ENCODE measurements at places on chromosomes 7 and 10. TPM values are rescaled to one million over a fixed set of nuclear protein-coding genes. Genes with fewer than 3 reads are reported as not detected.

DNA sequence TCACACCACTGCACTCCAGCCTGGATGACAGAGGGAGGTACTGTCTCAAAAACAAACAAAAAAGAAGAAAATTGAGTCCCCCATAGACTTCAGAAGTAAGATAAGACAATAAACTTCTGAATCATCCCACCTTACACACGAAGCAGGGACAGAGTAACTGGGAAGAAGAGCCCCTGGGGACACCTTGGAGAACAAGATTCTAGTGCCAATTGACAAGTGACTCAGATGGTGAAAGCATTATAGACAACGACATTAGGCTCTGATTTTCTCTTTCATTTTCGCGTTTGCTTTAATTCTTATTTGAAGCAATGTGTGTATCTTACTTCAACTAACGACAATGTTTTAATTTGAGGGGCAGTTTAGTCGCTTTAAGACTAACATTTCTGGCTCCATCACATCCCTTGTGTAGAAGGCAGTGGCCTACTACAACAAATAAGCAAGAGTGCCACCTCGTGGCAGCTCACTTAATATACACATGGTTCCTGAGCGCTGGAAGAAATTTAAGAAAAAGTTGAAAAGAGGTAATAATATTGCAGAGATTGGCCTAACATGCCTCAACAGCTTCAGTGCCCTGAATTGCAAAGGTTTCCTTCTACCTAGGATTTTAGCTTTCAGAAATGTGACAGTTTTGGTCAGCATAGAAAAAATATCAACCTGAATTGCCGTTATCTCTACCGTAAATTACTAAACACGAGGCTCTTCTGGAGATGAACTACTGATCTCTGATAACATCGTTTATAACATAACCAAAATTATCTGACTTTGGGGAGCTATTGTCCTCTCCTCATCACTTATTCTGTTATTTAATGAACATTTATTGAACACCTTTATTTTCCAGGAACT is 36.7 kb downstream of the ASNS start:
- no peak overlapping the region for H3K4me3 ChIP-seq
- peak; percentile 71 for DNase-seq
- no peaks in the 10 kb centered on the region for H3K36me3 ChIP-seq
- H3K4me1 ChIP-seq = no peaks in the 10 kb centered on the region

DNA sequence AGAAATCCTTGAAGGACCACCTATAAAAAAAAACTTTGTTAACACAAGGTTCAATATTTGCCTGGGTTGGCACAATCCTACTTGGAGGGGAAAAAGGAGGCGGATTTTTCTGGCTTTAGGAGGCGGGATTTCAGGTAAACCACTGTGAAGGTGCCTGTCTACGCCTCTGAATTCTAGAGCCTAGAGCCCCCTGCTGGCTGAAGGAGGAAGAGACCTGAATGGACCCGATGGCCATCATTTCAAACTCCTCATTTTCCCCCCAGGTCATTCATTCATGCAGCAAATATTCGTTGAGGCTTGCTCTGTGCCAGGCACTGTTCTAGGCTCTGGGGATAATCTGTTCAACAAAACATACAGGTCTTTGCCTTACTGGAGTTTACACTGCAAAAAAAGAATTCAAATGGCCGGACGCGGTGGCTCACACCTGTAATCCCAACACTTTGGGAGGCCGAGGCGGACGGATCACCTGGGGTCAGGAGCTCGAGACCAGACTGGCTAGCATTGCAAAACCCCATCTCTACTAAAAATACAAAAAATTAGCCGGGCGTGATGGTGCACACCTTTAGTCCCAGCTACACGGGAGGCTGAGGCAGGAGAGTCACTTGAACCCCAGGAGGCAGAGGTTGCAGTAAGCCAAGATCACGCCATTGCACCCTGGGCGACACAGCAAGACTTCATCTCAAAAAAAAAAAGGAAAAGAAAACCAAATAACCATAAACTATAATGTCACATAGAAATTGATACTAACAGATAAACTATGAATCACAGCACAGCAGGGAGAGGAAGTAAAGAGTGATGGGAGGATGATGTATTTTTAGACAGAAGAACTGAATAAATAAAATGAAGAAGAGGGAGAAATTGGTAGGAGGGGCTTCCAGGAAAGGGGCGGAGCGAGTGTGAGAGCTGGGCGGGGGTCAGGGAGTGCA is 90.1 kb upstream of the NFE2L3 start:
- DNase-seq = peak; percentile 82
- no peaks in the 10 kb centered on the region for H3K27me3 ChIP-seq
- H3K4me1 ChIP-seq = 0 out of 2 replicates have a peak, but pooled peaks cover 7% of the 10 kb centered on the region
- no peaks in the 10 kb centered on the region for H3K36me3 ChIP-seq
- H3K27ac ChIP-seq = no peak overlapping the region
- H3K4me3 ChIP-seq = no peak overlapping the region

DNA sequence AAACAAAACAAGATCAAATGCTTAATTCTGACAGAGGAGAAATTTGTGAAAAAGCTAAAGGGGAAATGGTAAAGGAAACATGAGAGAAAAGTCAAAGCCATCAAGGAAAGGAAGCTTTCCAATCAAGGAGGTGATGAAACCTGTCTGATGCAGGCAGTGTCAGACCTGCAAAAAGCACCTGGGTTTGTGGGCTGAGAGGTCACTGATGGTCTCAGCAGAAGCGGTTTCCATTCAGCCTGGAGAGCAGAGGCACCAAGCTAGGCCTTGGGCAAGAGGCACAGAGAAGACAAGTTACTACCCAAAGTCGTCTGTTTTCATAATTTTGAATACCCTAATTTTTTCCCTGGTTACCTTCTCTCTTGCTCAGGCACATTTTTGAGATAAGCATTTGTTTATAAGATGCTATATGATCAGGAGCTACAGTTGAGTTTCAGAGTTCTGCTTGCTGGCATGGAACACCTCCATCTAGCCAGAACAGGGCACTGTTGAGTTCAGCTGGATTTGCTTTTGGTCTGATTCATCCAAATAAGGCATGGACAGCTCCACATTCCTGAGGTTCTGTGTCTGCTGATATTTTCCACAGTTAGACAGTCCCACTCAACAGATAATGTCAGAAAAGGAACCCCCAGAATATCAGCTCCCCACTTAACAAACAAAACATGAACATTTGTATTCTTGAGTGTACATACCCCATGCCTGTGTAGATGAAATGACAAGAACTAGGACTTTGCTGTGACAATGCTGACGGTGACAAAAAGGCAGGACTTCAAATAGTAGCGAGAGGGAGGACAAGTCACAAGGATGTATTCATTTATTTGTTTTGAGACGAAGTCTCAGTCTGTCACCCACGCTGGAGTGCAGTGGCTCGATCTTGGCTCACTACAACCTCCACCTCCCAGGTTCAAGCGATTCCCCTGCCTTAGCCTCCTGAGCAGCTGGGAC is 4.9 kb upstream of the PPIA start:
- H3K27me3 ChIP-seq = no peaks in the 10 kb centered on the region
- DNase-seq = no peak
- H3K27ac ChIP-seq = no peak overlapping the region
- no peaks in the 10 kb centered on the region for H3K36me3 ChIP-seq
- no peak overlapping the region for H3K4me3 ChIP-seq

GRCh38 chr7:432933-433332 is 86.7 kb downstream of the PDGFA start:
- no peaks in the 10 kb centered on the region for H3K27me3 ChIP-seq
- no peaks in the 10 kb centered on the region for H3K36me3 ChIP-seq
- H3K4me1 ChIP-seq = peaks cover 50% of the 10 kb centered on the region

DOCK4 gene
- 2.0 TPM for total RNA-seq

- no peaks in the 10 kb centered on the region for H3K4me1 ChIP-seq
- DNase-seq = peak; percentile 56
- no peak overlapping the region for H3K27ac ChIP-seq
- H3K4me3 ChIP-seq = no peak overlapping the region
Measured at GRCh38 chr7:46352004-46352954, 431.2 kb upstream of the IGFBP3 start.

- no peak overlapping the region for H3K27ac ChIP-seq
- no peaks in the 10 kb centered on the region for H3K27me3 ChIP-seq
- H3K36me3 ChIP-seq = no peaks in the 10 kb centered on the region
- no peaks in the 10 kb centered on the region for H3K4me1 ChIP-seq
- peak; percentile 13 for DNase-seq
Measured at GRCh38 chr10:113479346-113480080, 73.3 kb upstream of the HABP2 start.

DNA sequence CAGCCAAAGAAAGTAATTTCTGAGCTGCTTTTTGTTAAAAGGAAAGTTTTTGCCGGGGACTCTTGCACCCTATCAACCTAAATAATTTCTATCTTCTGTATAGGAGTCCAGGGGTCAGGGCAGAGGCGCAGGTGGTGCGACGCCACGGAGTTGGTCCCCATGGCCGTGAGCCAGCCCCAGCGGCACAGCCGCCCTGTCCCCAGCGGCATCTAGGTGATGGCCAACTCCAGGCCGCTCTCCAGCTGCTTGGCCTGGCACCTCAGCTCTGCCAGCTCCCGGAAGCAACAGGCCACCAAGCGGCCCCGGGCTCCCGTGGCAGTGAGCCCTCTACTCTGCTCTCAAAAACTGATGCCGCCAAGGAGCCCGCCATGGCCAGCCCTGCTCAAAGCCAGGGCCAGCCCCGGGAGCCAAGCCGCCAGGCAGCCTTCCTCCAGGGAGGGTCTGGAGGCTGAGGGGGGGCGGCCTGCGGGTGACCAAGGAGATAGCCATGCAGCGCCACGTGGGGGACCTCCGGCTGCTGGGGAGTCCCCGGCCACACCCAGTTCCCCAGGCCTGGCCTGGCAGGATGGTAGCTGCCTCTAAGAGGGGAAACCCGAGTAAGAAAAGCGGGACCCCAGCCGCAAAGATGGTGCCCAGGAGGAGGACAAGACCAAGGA is 22.8 kb upstream of the LANCL2 start:
- H3K27ac ChIP-seq = no peak overlapping the region
- no peak for DNase-seq
- peaks cover 4% of the 10 kb centered on the region for H3K4me1 ChIP-seq
- H3K27me3 ChIP-seq = no peaks in the 10 kb centered on the region
- no peak overlapping the region for H3K4me3 ChIP-seq

MBLAC1 gene
- 3.7 TPM for total RNA-seq

GRCh38 chr10:102068216-102068615 is 3.1 kb downstream of the HPS6 start:
- H3K4me3 ChIP-seq = no peak overlapping the region
- no peaks in the 10 kb centered on the region for H3K27me3 ChIP-seq
- DNase-seq = no peak
- H3K36me3 ChIP-seq = peaks cover 1% of the 10 kb centered on the region
- peaks cover 9% of the 10 kb centered on the region for H3K4me1 ChIP-seq

LRRC61 gene
- 35.8 TPM for total RNA-seq

DNA sequence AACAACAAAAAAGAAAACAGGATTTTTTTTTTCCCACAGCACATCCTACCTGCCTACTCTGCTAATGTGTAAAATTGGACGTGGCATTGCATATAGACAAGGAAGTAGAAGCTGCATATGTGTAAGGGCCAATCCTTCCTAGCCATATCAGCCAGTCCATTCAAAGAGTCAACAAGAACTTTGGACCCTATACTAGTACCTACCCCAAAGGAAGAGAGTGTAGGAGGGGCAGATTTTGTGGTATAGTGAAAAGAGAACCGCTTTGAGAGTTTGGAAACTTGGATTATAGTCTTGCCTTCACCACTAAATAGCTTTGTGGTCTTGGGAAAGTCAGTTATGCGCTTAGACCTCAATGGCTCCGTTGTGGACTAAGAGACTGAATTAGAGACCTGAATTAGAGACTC is 12.1 kb upstream of the MCU start:
- peak; percentile 57 for DNase-seq
- peak overlapping the region; percentile 71 for H3K27ac ChIP-seq
- no peaks in the 10 kb centered on the region for H3K36me3 ChIP-seq
- no peak overlapping the region for H3K4me3 ChIP-seq
- H3K4me1 ChIP-seq = peaks cover 29% of the 10 kb centered on the region

LGI1 gene
- total RNA-seq = 1.1 TPM

ANKRD61 gene
- not detected for total RNA-seq

- H3K36me3 ChIP-seq = peaks cover 3% of the 10 kb centered on the region
- no peak overlapping the region for H3K27ac ChIP-seq
- H3K27me3 ChIP-seq = no peaks in the 10 kb centered on the region
- no peaks in the 10 kb centered on the region for H3K4me1 ChIP-seq
Measured at GRCh38 chr7:140384894-140385545, 13.3 kb downstream of the SLC37A3 start.

PARG gene
- total RNA-seq = 67.5 TPM

DNA sequence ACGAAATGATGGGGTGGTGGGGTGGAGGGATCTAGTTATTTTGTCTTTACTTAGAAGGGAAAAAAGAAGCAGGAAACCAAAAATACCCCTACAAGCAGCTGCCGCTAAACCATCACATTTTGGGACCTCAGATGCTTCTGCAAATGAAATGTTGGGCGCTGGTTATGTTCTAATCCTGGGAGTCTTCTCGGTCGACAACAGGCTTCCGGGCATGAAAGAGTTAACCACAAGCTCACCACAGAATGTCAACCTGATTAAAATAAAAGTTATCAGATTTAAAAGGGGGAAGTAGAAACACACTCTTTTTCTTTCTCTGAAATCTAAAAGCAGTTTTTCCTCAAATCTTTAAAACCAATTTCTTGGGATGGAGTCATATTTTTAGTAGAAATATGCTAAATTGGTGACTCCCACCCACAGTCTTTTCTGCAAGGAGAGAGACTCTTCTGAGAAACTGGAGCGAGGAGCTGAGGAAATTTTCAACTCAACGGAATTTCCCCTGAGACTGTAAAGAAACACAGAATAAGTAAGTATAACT is 16.8 kb downstream of the IL2RA start:
- 0 out of 2 replicates have a peak, but pooled peaks cover 1% of the 10 kb centered on the region for H3K27me3 ChIP-seq
- no peak overlapping the region for H3K4me3 ChIP-seq
- no peak for DNase-seq
- no peaks in the 10 kb centered on the region for H3K36me3 ChIP-seq
- no peaks in the 10 kb centered on the region for H3K4me1 ChIP-seq

GRCh38 chr7:37532636-37533035 is 84.0 kb upstream of the ELMO1 start:
- no peaks in the 10 kb centered on the region for H3K4me1 ChIP-seq
- no peaks in the 10 kb centered on the region for H3K27me3 ChIP-seq
- H3K27ac ChIP-seq = no peak overlapping the region
- no peaks in the 10 kb centered on the region for H3K36me3 ChIP-seq
- DNase-seq = no peak
- H3K4me3 ChIP-seq = no peak overlapping the region

GRCh38 chr7:8440670-8441069 is 7.3 kb downstream of the NXPH1 start:
- no peak overlapping the region for H3K27ac ChIP-seq
- no peaks in the 10 kb centered on the region for H3K27me3 ChIP-seq
- H3K4me1 ChIP-seq = peaks cover 13% of the 10 kb centered on the region
- H3K36me3 ChIP-seq = no peaks in the 10 kb centered on the region

GRCh38 chr7:85770332-85770731 is 583.5 kb upstream of the SEMA3D start:
- no peak overlapping the region for H3K4me3 ChIP-seq
- no peak for DNase-seq
- H3K4me1 ChIP-seq = peaks cover 18% of the 10 kb centered on the region
- H3K27ac ChIP-seq = no peak overlapping the region
- no peaks in the 10 kb centered on the region for H3K27me3 ChIP-seq
- H3K36me3 ChIP-seq = no peaks in the 10 kb centered on the region

All from Caco-2 (cell line).